Osteoblast (primary cell): ENCODE measurements at places on chromosomes 3 and 15.

- no peak for DNase-seq
Observed at GRCh38 chr3:18751514-18751913, 326.4 kb upstream of the SATB1 start.

DNA sequence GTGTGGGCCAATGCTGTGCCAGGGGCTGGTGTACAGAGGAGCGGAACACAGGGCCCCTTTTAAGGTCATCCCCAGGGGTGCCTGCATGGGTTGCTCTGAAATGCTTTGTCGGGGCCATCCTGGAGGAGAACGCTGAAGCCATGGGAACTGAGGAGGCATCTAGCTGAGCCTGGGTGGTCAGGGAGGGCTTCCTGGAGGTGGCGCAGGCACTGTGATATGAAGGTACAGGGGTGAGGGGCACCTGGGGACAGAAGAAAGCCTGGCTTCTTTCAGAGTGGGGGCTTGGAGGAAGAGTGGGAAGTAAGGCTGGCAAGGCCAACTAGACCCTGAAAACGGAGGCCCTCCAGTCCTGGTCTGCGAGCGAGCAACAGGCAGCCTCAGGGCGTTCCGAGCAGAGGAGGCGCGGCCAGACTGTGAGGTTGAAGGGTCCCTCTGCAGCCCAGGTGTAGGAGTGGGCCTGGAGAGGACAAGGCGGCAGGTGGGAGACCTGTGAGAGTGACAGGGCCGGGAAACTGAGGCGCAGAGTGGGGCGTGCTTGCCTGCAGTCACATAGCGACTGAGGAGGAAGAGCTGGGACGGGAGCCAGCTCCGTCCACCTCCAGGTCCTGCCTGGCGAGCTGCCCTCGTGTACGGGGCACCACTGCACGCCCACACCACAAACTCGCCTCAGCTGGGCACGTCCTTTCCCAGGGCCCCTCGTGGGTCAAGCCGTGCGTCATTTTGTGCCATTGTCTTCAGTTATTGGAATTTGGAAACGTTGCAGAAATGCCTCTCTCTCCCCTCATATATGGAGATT lies 4.1 kb downstream of the FBLN2 start:
- DNase-seq: no peak

- no peak for DNase-seq
Observed at GRCh38 chr15:95291898-95292472, 1038.5 kb upstream of the NR2F2 start.

DNA sequence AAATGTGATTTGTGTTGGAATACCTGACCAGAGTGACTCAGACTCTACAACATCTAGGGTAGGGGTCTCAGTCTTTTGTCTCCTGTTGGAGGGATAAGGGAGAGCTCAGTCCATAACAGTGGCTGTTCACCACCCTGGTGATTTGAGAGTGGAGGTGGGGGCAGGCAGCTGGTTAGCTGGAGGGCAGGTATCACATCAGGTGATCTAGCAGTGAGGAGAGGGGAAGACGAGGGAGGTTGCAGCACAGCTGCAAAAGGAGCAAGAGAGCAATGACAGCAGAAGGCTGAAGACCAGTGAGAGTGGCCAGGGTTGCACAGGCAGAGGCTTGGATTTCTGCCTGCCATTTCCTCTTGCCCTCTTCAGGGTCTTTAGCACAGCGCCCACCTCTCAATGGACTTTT lies 38.4 kb downstream of the PLCL2 start:
- DNase-seq: no peak

GRCh38 chr3:100875239-100875638 lies 118.0 kb downstream of the ABI3BP start:
- no peak for DNase-seq

DNA sequence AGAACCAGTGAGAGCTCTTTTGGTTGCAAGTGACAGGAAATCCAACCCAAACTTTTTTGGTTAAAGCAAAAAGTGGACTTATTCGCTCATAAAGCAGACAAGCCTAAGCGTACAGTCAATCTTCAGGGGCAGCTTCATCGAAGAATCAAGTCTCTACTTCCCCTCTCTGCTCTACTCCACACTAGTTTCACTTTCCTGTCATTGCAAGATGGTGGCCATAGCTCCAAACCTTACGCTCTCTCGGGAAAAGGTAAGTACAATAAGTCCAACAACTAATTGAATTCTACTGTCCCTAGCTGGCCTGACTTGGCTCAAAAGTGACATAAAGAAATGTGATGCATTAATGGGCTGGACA lies 24.9 kb upstream of the ZNF710 start:
- DNase-seq: no peak
